ENCODE measurements at places on chromosomes 3 and 15.
A peak's percentile ranks its signal among the peaks of the same experiment; 100 is the strongest.

GRCh38 chr3:69568951-69569350 is 170.3 kb upstream of the MITF start:
- no peak for DNase-seq

GRCh38 chr3:25097023-25097422 is 331.0 kb upstream of the RARB start:
- no peak for DNase-seq

DNA sequence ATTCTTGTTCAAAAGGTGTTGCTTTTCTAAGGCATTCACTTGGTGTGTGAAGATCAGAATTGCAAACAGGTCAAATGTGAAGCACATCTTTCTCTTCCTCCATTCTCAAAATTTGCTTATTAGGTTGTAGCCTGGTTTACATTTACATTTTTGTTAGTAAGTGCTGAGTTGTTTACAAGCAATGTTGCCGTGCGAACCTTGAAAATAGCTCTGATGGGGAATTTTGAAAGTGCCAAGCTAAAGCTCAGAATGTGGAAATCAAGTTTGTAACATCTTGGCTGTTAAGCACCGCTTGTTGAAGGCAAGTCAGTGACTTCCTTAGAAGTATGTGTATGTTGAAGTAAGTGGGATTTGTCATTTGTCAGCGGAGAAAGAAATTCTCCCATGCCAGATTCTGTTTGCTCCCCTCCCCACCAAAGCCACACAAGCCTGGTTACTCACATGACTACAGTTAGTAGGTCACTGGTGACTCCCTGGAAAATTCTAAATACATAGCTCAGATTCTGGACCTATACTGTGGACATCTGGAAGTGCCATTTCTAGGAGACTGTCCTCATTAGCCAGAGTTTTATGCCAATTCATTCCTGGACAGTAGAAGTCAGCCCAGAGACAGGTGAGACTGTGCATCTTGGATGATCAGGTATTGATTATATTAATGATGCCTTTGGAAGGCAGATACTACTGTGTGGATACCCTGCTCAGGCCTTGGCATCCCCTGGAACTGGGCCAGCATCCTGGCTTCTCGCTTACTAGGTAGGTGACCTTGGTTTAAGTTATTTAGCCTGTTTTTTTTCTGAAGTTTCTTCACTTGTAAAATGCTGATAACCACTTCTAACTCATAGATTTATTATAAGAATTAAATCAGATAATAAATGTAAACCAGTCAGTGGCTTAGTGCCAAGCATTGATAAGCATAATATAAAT is 390.6 kb upstream of the SEMA6D start:
- DNase-seq = no peak

DNA sequence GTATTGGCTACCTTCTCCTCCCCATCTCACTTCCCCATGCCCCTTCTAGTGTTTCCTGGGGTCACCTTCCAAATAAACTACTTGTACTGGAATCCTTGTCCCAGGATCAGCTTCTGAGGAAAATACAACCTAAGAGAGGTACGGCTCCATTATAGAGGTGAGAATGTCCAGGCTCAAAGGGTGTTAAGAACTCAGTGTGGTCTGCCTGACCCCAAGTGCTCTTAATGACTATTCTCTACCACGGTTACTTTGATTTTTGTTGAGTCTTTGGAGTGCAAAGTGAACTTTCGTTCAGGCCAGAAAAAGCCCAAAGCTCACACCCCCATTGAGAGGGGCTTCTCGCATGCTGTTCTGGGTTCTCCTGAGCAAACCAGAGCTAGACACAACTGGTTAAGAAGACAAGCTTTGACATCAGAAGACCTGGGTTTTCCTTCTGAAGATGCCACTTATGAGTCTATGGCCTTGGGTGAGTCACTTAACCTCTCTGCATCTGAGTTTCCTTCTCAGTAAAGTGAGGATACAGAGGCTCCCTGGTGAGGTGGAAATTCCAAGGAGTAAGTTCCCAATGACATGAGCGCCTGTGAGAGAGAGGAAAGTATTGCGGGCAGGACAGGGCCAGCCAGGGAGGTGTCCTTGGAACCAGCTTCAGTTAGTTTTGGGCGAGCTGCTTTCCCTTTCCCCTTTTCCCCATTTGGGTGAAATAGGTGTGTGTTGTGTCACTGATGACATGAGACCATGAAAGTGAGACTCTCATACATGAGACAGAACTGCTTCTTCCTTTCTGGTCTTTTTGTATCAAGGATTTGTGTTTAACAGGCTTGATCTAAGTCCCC is 475.0 kb upstream of the PROK2 start:
- no peak for DNase-seq

- no peak for DNase-seq
Measured at GRCh38 chr15:42627485-42627884, 52.1 kb downstream of the STARD9 start.

- DNase-seq = no peak
Measured at GRCh38 chr3:149715247-149715646, 37.0 kb downstream of the COMMD2 start.

DNA sequence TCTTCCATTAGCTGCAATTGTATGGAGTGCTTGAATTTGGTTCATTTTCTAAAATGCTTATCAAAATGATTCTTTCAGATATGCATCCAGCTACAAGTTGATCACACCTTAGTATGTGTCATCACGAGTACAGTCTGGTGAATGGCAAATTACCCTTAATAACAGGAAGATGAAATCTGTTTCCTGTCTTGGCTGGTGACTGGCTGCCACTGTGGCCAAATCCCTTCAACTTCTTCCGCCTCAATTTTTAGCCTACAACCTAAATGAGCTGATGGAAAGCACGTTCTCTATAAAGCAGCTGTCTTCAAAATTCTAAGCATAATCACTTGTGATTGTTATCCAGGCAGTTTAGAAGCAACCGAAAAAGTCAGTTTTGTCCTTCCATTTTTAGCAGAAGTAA is 387.1 kb upstream of the NECTIN3 start:
- no peak for DNase-seq

DNA sequence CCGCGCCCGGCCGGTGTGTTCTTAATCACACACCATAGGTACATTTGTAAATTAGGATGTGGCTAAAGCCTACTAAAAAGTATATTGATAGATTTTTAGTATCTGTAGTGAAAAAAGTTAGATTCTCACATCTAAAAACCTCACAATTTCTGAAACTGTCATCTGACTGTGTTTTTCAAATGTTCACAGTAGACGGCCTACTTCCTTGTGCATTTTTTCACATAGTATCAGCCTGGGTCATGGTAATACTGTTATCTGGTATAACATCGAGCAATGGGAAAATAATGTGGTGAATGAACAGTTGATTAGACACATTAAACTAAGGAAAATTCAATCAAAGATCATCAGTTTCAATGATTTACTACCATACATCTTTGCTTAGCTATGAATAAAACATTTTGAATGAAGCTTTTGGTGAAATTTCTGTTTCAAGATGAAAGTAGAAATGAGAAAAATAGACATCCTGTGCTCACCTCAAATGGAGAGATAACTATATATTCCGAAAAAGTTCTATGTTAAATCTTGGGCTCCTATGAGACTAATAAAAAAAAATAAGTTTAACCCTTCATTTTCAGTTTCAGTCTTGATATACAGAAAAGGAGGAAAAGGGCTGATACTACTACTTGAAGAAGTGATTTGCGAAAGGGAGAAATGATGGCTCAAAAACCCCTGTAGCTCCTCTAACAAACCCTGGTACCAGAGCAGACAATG is 262.7 kb downstream of the ZBTB20 start:
- DNase-seq = no peak

DNA sequence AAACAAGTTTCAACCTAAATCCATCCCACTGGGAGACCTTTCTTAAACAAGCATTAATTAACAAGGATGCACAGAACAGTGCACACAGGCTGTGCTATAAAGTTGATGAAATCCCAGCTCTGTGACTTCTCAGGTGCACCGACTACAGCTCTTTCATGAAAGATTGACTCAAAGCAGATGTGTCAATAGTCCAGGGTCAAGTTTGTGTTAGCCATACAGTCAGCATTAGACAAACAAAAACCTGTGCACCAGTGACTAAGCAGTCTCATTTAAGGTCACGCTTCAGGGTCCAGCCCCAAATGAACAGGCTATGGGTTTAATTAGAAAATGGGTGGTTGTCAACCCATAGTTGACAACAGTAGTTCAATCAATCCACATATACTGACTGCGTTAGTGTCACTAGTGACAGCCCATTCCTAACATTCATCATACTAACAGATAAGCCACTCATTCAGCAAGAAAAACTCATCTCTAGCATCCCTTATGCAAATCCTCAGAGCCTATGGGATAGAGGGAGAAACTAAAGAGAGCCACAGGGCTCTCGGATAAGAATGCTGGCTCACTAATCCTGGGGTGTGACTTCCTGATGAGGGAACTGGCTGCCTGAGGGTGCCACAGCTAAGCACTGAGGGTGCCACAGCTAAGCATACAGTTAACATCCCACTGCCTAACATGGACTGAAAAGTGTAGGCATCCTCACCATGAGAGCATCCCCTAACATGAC is 84.1 kb downstream of the WNT5A start:
- DNase-seq = no peak

DNA sequence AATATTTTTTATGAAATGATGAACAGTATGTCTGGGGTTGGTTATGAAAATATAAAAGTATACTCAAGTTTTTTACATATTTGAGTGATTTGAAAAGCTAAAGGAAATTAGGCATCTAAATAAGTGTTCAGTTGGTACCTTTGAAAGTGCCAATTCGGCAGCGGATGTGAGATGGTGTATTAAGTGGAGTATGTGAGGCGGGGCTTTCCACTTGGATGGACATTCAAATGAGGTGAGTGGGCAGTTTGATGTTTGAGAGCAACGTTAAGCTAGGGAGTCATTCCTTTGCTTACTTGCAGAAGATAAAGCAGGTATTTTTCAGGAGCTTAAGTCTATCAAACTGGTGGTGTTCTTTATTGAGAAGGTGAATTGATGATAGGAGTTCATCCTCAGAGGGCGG is 189.0 kb upstream of the GOLIM4 start:
- DNase-seq = no peak

GRCh38 chr3:33380653-33381052 is 59.6 kb downstream of the UBP1 start:
- no peak for DNase-seq

DNA sequence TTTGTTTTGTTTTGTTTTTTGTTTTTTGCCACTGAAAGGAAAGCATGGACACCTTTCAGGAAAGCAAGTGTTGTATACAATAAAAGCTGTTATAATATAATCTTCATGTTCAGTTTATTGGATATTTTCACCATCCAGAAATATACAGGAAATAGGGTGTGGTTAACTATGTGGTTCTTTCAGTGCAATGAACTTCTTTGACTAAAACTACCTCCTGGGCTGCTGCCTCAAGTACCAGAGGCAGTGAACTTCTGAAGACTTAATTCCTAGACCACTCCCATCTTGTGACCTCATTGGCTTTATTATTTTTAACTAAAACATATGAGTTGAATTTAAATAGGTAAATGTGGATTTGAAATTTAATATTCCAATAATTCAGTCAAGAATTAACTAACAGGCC is 27.1 kb upstream of the TBL1XR1 start:
- DNase-seq = peak; percentile 18

DNA sequence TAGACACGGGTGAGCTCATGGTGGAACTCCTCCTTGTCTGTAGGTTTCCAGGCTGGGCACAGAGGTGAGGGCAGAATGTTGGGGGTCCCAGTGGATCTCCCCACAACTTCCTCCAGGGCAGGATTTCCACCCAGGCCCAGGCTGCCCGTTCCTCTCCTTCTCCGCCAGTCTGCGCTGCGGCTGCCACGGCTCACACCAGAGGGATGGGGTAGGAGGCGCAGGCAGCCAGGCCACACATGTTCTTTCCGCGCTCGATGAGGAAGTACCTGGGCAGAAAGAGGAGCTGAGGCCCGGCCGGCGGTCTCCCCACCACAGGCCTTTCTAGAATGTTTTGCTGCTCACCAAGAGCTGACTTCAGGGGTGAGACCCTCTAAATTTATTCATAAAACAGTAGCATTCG is 22.9 kb downstream of the CTSH start:
- no peak for DNase-seq

DNA sequence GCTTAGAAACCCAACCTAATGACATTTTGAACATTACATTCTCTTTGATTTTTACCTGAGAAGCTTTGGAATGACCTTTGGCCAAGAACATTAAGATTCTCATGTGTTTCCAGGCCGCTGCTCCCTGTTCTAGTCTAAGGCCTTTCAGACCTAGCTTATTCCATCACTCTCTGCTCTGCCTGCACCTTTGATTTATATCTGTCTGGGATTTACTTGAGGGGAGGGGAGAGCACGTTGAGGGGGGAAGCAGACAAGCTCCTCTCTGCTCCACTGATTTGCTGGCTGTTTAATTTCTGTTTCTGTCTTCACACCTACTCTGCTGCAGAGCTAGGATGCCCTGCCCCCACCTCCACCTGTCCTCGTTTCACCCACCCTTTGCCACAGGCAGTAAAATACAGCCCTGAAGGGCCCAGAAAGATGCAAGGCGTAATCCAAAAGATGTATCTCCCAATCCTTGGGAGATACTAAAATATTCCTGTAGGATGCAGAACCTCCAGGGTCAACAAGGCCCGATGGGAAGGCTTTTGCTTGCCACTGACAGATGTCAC is 429.8 kb downstream of the EPHB1 start:
- no peak for DNase-seq

GRCh38 chr3:64539451-64540196 is 148.2 kb downstream of the ADAMTS9 start:
- no peak for DNase-seq

- DNase-seq = no peak
Measured at GRCh38 chr3:188239035-188239434, 85.1 kb downstream of the LPP start.

DNA sequence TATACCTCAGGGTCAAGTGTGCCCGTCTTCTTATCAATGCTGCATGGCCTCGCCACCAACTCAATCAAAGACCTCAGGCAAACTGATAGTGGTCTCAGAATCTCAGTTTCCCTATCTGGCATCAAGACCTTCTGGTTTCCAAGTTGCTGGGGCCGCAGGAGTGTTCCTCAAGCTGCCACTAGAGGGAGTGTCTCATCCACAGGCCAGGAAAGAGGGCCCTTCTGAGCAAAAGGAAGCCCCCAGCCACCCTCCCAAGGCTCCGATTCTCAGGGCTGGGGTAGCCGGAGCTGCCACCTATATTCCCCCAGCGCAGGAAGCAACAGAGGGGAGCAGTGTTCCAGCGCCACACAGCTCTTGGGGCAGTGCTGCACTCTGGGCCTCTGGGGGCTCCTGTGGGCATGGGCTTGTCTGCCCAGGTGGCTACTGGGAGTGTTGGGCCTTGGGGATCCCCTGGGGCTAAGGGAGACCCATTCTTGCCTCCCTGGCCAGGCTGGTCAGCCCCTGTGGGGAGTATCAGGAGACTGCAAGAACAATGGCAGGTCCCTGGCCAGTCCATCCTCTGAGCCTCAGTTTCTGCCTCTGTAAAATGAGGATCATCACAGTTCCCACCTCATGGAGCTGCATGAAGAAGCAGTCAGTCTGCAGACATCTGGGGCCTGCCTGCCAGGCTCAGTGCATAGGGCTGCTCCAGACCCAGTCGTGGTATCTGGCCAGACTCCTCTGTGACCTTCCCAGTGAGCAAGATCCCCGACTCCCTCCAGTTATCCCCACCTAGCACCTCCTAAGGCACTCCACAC is 23.4 kb upstream of the SEC13 start:
- DNase-seq = peak; percentile 71

GRCh38 chr3:175948041-175948440 is 1088.9 kb downstream of the NAALADL2 start:
- DNase-seq = no peak

- no peak for DNase-seq
Measured at GRCh38 chr15:38671006-38671387, 106.4 kb upstream of the RASGRP1 start.

- no peak for DNase-seq
Measured at GRCh38 chr3:168036619-168037018, 59.1 kb downstream of the GOLIM4 start.

Data from CD4-positive, alpha-beta T cell treated with Interleukin-17A for 4 hours (primary cell).